ENCODE measurements at places on chromosomes 1 and 21. TPM values are rescaled to one million over a fixed set of nuclear protein-coding genes. Genes with fewer than 3 reads are reported as not detected.

- DNase-seq = no peak
These were observed 19.7 kb upstream of the RNU1-4 start for GRCh38 chr1:16720351-16721223.

- no peak for DNase-seq
These were observed 1388.8 kb downstream of the AMY1C start for GRCh38 chr1:105138458-105138893.

DNA sequence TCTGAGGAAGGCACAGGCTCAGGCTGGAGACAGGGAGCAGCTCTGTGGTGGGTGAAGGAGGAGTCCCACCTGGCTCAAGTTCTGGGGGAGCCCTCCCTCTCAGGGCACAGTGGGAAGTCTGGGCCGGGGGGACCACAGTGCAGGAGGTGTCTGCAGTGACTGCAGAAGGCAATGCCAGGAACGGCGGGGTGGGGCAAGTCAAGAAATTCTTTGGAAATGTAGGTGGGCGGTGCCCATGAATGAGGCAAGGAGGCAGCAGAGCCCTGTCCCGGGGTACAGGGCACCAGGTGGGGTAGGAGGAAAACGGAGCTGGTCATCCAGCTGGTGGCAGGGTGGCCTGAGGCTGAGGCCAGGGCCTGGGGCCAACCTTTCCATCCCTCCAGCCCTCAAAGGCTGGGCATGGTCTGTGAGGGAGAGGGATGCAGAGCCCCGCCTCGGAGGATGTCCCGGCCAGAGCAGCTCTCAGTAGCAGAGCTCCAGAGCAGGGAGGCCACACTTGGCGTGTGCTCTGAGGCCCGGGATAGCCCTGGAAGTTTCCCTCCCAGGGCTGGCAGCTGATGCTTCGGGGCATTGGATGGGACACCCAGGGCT lies 4.7 kb downstream of the TFF3 start:
- no peak for DNase-seq

GRCh38 chr1:165695031-165695430 lies 3.3 kb downstream of the ALDH9A1 start:
- no peak for DNase-seq

DNA sequence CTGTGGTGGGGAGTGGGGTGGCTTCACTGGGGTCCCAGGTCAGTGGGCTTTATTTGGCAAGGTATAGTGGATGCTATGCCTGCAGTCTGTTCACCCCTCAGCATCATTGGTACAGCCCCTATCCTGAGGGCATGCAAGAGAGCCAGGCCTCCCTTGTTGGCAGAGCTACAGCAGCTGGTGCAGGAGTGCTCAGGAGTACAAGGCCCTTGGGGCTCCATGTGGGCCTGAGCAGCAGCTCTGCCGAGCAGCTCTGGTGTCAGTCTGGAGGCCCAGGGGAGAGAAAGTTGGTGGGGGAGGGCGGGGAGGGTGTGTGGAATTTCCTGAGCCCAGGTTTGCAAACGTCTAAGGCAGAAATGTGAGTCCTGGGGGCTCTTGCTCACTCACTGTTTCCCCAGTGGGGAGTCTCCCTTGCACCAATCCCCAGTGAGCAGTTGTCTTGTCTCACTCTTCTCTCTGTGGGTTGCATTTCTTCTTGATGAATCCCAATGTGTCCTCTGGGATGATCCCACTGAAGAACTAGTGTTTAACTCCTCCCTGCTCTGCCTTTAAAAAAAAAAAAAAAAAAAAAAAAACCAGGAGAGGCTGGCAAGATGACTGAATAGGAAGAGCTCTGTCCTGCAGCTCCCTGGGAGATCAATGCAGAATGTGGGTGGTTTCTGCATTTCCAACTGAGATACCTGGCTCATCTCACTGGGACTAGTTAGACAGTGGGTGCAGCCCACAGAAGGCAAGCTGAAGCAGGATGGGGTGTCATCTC lies 39.5 kb upstream of the CYP4X1 start:
- peak; percentile 35 for DNase-seq

- no peak for DNase-seq
These were observed 92.8 kb upstream of the ZP4 start for GRCh38 chr1:237983496-237983895.

- DNase-seq = no peak
These were observed 54.5 kb downstream of the BACE2 start for GRCh38 chr21:41222247-41223068.

DNA sequence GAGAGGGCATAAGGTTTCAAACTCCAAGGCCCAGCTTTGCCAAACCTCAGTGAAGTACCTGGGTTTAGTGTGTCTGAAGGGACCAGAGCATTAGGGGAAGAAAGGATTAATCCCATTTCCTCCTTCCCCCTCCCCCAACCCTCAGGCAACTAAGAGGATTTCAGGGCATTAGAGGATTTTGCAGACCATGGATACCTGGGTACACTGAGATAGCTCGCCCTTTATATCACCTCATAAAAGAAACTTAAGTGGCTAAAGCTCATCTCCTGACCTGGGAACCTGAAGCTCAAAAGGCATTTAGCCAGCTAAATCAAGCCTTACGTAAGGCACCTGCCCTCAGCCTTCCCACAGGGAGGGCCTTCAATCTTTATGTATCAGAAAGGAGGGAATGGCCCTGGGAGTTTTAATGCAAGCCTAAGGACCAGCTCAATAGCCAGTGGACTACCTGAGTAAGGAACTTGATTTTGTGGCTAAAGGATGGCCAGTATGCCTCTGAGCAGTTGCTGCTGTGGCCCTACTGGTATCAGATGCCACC lies 26.4 kb upstream of the SMYD3 start:
- DNase-seq = no peak

DNA sequence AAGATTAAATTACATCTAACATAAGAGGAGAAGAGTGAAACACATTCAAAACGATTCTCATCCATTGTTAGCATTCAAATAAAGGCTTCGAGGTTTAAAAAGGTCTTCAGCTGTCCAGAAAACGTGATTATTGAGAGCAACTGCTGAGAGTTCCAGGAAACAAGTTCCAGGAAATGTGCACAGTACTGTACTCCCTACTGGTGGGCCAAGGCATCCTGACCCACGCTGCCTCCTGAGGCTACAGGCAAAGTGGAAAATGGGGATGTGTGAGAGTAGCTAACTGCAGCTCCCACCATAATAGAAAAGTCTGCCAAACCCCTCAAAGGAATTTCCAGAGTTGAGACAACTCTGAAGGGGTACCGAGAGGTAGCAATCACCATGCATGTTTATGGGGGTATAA lies 2.0 kb downstream of the VAV3 start:
- no peak for DNase-seq

DNA sequence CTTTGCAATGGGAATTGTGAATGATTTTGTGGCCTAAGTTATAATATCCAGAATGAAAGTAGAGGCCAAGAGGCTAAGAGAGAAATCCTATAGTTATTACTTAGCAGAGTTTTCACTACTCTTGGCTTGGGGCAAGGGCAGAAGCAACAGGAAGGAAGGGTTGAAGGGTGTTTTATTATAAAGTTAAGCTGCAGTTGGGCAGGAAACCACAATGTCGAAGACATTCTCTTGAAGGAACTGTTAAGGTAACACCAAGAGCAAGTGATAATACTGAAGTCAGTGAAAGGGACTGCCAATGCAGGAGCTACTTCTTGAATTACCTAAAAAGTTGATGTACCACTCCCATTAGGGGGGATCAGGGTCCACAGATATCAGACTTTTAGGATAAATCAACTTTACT lies 8.3 kb downstream of the XCL2 start:
- no peak for DNase-seq

DNA sequence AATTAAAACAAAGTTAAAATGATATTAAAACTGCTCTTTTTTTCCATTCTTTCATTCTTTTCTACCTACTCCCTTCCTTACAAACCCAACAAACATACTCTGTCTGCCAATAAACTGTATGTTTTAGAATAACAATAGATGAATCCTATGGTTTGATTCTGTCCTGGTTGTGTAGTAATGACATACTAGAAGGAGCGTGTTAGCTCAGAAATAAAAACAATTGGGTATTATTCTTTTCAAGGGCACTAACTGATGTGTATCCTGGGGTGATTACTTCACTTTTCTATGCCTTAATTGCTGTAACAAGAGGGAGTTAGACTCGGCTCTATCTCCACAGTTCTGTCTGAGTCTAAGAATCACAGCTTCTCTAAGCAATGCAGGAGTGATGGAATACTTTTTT lies 194.4 kb downstream of the GIPC2 start:
- no peak for DNase-seq

Gene ATP6V1G3
- total RNA-seq = 0.71 TPM

Gene COL16A1
- 26.6 TPM for total RNA-seq

Gene GLMP
- total RNA-seq = 37.2 TPM

Gene PDXK
- total RNA-seq = 116 TPM

Gene OR2M3
- total RNA-seq = 0.15 TPM

Gene MCOLN3
- 1.6 TPM for total RNA-seq

Measured in A673 (cell line).